Heart right ventricle (tissue), 16 donors: ENCODE measurements at places on chromosomes 16 and 17. TPM values are rescaled to one million over a fixed set of nuclear protein-coding genes. Genes with fewer than 3 reads are reported as not detected.

GRCh38 chr17:50479522-50480141, 972 bp downstream of the RSAD1 start:
- no peaks in the 10 kb centered on the region for H3K27me3 ChIP-seq
- H3K36me3 ChIP-seq = no peaks in the 10 kb centered on the region
- peak overlapping the region; percentile 78 for H3K4me3 ChIP-seq
- H3K4me1 ChIP-seq = peaks cover 40% of the 10 kb centered on the region
- peak overlapping the region; percentile 84 for H3K27ac ChIP-seq

DNA sequence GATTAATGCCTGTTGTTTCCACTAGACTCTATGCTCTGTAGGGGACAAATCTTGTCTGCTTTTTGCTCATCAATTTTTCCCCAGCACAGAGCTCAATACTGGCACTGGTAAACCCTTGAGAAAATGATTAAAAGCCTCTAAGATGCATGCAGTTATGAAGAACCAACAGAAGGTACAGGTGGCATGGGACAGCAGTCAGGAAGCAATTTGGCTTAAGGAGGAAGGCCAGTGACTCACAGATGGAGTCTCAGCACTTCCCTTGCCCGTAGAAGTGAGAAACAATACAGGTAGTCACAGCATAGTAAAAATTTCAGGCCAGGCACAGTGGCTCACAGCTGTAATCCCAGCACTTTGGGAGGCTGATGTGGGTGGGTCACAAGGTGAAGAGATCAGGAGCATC, 504.7 kb upstream of the RBFOX1 start:
- H3K27me3 ChIP-seq = no peaks in the 10 kb centered on the region
- H3K36me3 ChIP-seq = no peaks in the 10 kb centered on the region
- no peak overlapping the region for H3K27ac ChIP-seq

DNA sequence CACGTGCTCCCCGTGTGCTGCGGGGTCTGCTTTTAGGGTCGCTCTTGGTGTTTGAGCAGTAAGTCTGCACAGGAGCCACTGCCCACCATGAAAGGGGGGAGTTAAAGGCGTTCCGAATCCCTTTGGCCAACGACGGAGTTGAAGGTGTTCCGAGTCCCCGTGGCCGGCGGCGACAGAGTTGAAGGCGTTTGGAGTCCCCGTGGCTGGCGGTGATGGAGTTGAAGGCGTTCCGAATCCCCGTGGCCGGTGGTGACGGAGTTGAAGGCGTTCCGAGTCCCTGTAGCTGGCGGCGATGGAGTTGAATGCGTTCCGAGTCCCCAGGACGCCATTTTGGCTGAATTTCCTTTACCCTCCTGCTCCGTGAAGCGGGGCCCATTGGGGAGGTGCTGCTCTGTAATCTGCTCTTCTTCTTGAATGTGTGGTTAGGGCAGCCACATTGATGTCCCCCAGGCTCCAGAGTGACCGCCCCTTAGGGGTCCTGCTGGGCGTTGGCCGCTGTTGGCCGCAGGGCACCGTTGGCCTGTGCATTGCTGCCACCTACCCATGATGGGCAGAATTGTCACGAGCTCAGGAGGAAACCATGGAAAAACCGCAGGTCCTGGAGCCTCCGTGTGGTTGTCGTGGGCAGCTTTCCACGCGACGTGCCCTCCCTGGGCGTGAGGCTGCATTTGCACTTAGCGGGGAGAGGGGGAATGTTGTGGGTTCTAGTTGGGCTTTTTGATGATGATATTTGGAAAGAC, 73.7 kb upstream of the ZNF750 start:
- DNase-seq = no peak
- peaks cover 30% of the 10 kb centered on the region for H3K36me3 ChIP-seq
- H3K27me3 ChIP-seq = no peaks in the 10 kb centered on the region
- H3K4me1 ChIP-seq = peaks cover 33% of the 10 kb centered on the region
- no peak overlapping the region for H3K27ac ChIP-seq

- H3K27me3 ChIP-seq = peaks cover 28% of the 10 kb centered on the region
- no peak overlapping the region for H3K4me3 ChIP-seq
- no peak overlapping the region for H3K27ac ChIP-seq
- no peaks in the 10 kb centered on the region for H3K36me3 ChIP-seq
- no peak for DNase-seq
- no peaks in the 10 kb centered on the region for H3K4me1 ChIP-seq
These were observed 37.6 kb upstream of the PIRT start for GRCh38 chr17:10875430-10875851.

- H3K27me3 ChIP-seq = no peaks in the 10 kb centered on the region
- peak overlapping the region; percentile 52 for H3K4me3 ChIP-seq
- no peaks in the 10 kb centered on the region for H3K36me3 ChIP-seq
- H3K27ac ChIP-seq = peak overlapping the region; percentile 74
- no peak for DNase-seq
These were observed 8.5 kb downstream of the PECAM1 start for GRCh38 chr17:64382061-64382583.

HGS gene
- total RNA-seq = 35.5 TPM

DNA sequence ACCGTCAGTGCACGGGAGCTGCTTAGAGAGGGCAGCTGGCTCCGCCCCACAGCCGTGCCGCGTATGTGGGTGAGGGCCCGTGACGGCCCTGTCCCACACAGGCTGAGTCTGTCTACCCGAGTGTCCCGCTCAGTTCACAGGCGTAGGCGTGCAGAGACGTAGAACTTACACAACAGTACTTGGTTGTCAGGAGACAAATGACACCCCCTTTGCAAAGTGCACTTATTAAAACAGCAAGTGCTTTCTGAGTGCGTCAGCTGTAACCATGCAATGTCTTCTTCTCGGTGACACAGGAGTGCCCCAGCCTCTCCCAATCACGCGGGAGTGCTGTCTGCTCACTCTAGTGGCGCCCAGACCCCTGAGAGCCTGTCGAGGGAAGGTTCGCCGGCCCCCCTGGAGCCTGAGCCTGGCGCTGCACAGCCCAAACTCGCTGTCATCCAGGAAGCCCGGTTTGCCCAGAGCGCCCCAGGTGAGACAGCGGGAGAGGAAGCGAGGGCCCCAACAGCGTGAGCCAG, 64.2 kb downstream of the FOXK2 start:
- peaks cover 66% of the 10 kb centered on the region for H3K36me3 ChIP-seq
- no peak overlapping the region for H3K27ac ChIP-seq
- no peaks in the 10 kb centered on the region for H3K27me3 ChIP-seq
- H3K4me1 ChIP-seq = peaks cover 23% of the 10 kb centered on the region
- H3K4me3 ChIP-seq = no peak overlapping the region

GRCh38 chr16:30409125-30410060, 2.0 kb downstream of the ZNF771 start:
- no peaks in the 10 kb centered on the region for H3K36me3 ChIP-seq
- peaks cover 23% of the 10 kb centered on the region for H3K4me1 ChIP-seq
- peak overlapping the region; percentile 16 for H3K27ac ChIP-seq
- peak; percentile 92 for DNase-seq
